ENCODE measurements at places on chromosomes 5 and 9.

DNA sequence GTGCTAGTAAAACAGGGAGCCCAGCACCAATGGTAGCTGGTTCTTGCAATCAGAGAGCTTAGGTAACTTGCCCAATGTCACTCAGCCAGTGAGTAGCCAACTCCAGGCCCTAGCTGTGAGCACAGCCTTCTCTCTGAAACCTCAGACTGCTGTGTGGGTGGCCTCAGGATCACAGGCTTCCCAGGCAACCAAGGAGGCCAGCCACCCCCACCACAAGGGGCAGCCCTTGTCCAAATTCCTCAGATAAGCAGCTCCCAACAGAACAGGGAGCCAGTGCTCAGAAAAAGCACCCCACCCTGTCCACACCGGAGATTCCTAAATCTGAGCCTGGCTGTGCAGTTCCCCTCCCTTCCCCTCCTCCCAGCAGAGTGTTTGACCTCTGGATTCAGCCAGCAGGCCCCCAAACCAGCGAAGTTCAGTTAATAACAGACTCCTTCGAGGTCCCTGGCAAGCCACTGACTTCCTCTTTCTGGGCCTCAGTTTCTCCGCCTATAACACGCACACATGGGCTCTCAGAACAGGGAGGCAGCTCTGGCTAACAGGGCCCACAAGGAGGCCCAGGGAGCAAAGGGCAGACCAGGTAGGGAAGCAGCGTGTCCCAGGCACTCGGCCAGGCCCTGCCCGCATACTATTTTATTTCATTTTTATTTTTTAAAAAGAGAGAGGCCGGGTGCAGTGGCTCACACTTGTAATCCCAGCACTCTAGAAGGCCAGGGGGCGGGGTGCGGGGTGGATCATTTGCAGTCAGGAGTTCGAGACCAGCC lies 2.7 kb downstream of the EEIG1 start:
- no peak for DNase-seq

DNA sequence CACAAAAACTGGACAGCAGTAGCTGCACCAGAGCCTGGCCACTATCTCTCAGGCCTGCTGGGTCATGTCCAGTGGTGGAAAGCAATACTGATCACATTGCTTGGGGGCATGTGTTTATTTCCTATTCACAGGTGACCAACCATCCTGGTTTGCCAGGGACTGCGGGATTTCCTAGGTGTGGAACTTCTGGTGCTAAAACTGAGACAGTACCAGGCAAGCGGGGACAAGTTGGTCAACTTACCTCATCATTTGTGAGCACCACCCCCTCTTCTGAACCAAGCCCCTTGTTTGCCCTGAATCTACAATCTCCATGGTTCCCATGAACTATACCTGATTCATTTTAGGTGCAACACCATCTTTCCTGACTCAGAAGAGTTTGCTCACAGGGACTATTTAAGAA lies 81.3 kb downstream of the TNC start:
- DNase-seq, result no peak

DNA sequence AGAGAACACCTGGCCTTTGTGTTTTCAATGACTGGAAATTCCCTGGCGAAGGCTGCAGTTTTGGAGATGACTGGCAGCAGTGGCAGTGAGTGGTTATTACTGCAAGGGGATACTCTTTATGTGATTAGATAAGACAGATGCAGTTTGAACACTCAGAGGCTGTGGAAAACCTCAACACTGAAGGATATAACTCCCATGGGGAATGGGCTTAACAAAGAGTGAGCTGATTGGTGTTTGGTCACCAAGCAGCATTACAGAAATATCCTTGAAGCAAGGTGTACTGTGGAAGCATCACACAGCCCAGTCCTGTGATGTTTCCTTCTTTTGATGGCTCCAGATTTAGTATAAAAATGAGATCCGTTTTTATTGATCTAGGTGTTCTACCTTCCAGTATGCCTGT lies 490.7 kb upstream of the PTPRD start:
- DNase-seq, result no peak

DNA sequence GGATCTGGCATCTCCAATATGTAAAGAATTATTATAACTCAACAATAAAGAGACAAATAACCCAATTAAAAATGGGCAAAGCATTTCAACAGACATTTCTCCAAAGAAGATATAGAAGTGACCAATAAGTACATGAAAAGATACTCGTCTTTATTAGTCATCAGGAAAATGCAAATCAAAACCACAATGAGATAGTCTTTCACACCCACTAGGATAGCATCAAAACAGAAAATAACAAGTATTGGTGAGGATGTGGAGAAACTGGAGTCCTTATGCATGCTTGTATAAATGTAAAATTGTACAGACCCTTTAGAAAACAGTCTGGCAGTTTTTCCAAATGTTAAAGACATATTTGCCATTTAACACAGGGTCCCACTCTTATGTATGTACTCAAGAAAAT lies 39.1 kb upstream of the ITGA1 start:
- no peak for DNase-seq

GRCh38 chr9:113573046-113573958 lies 109.8 kb downstream of the RGS3 start:
- DNase-seq, result no peak

DNA sequence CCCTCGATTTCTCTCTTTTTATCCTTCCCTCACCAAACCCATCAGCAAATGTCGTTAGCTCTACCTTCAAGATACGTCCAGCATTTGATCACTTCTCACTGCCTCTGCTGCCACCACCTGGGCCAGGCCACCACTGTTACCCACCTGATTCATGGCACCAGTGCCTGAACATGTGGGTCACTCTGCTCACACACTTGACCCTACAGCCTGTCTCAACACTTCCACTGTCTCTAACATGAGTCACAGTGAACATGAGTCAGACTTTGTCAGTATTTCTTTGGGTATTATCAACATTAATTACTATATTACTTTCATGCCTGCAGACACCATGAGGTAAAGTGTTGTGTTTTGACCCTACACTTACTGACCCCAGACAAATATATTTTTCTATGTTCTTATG lies 19.6 kb downstream of the SLC24A2 start:
- no peak for DNase-seq

- DNase-seq, result no peak
These were observed 3.1 kb upstream of the PCDHB11 start for GRCh38 chr5:141196363-141196762.

- DNase-seq, result no peak
These were observed 40.0 kb downstream of the MTREX start for GRCh38 chr5:55347786-55348185.

GRCh38 chr9:112325127-112325526 lies 8.3 kb downstream of the PTBP3 start:
- no peak for DNase-seq

DNA sequence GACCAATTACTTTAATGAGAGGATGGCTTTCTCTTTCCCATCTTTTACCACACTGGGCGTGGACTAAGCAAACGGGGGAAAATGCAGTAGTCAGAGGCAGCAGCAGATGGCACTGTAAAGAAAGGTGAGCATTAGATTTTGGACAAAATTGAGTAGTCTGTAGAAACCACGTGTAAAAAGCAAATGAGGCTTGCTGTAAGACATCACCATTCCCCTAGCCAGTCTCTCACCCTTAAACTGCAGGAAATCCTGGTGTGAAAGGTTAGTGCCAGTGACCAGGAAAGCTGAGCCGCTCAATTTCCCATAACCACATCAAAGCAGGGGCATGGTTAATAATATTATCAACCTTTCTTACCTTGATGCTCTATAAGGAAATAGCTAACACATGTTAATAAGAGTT lies 31.8 kb downstream of the SPATA31C2 start:
- no peak for DNase-seq

- DNase-seq, result no peak
These were observed 114.5 kb downstream of the PALM2AKAP2 start for GRCh38 chr9:109894473-109894872.

DNA sequence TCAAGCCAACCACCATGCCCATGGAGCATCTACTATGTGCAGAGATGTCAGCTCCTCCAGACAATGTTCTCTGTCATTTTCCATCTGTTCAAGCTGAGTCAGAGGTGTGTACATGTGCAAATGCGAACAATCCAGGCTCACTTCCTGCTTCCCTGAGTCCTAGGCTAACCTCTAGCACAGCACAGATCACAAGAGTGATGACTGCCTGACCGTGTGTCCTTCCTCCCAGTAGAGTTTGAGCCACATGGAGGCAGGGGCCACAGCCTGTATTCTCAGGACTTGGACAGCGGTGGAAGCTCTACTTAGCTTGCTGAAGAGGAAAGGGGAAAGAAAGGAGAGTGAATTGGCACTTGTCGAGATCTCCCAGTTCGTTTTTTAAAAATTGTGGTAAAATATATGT lies 87.2 kb downstream of the KCNIP1 start:
- DNase-seq, result no peak

GRCh38 chr9:17339156-17339555 lies 204.3 kb downstream of the CNTLN start:
- DNase-seq, result no peak

- no peak for DNase-seq
These were observed 120.6 kb downstream of the HMHB1 start for GRCh38 chr5:143932584-143932983.

GRCh38 chr9:124595743-124596142 lies 88.5 kb upstream of the NR5A1 start:
- no peak for DNase-seq

DNA sequence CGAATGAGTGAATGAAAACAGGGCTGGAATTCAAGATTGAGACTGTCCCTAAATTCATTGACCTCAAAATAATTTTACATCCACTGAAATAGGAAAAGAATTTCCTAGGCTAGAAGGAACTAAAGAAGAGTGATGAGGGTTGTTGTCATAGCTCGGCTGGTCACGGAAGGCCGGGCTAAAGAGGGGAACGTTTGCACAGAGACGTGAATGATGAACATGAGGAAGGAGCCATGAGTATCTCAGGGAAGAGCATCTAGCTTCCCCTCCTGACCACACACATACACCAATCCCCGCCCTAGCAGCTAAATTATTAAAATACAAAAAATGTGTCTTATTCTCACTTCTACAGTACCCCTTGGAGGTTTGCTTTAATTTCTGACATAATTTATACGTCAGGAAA lies 124.4 kb upstream of the ABCA1 start:
- no peak for DNase-seq

GRCh38 chr9:79210541-79211243 lies 361.1 kb upstream of the TLE4 start:
- no peak for DNase-seq

DNA sequence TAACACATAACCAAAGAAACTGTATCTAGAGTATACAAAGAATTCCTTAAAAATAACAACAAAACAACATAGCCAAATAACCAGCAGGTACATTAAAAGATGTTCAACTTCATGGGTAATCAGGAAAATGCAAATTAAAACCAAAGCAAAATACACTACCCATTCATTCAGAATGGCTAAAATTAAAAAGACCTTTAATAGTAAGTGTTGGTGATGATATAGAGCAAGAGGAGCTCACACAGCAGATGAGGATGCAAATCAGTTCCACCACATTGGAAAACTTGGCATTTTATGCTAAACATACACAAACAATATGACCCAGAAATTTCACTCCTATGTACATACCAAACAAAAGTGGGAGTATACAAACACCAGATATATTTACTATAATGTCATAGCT lies 97.8 kb downstream of the DENND1A start:
- no peak for DNase-seq
